ENCODE measurements at places on chromosomes 11 and 22. TPM values are rescaled to one million over a fixed set of nuclear protein-coding genes. Genes with fewer than 3 reads are reported as not detected.

SERPING1 gene
- not detected for total RNA-seq

RIBC2 gene
- total RNA-seq = 2.1 TPM

IGLL1 gene
- total RNA-seq = not detected

ACCS gene
- total RNA-seq = 4.8 TPM

DAGLA gene
- total RNA-seq = 1.7 TPM

CTNND1 gene
- 292 TPM for total RNA-seq

INTS4 gene
- 59.5 TPM for total RNA-seq

TMEM191C gene
- 0.07 TPM for total RNA-seq

CST6 gene
- total RNA-seq = 0.53 TPM

STT3A gene
- 321 TPM for total RNA-seq

OR5A1 gene
- not detected for total RNA-seq

MMP27 gene
- not detected for total RNA-seq

RASSF7 gene
- total RNA-seq = 10.7 TPM

MUC2 gene
- total RNA-seq = not detected

SPI1 gene
- not detected for total RNA-seq

RBMXL2 gene
- 0.40 TPM for total RNA-seq

TRIM6 gene
- total RNA-seq = 0.66 TPM

FXYD6 gene
- 0.53 TPM for total RNA-seq

JHY gene
- total RNA-seq = 4.3 TPM

GPR137 gene
- 9.1 TPM for total RNA-seq

SMTNL1 gene
- total RNA-seq = not detected

DDI1 gene
- total RNA-seq = not detected

CCDC15 gene
- total RNA-seq = 7.7 TPM

OR8A1 gene
- total RNA-seq = not detected

SPA17 gene
- total RNA-seq = 10.6 TPM

NRGN gene
- 8.2 TPM for total RNA-seq

KCTD17 gene
- total RNA-seq = 29.1 TPM

SNAP29 gene
- total RNA-seq = 14.2 TPM

FAM180B gene
- not detected for total RNA-seq

LMNTD2 gene
- total RNA-seq = 0.57 TPM

TMEM134 gene
- 19.4 TPM for total RNA-seq

TIMM10B gene
- 30.2 TPM for total RNA-seq

GDPD4 gene
- total RNA-seq = not detected

LDHAL6A gene
- not detected for total RNA-seq

FGF3 gene
- not detected for total RNA-seq

INCENP gene
- total RNA-seq = 88.5 TPM

TOMT gene
- not detected for total RNA-seq

CARD18 gene
- total RNA-seq = not detected

GRAMD1B gene
- 11.6 TPM for total RNA-seq

FBXO3 gene
- total RNA-seq = 45.3 TPM

TLCD5 gene
- 8.8 TPM for total RNA-seq

TEX12 gene
- 0.43 TPM for total RNA-seq

YPEL4 gene
- 0.07 TPM for total RNA-seq

MIAT gene
- total RNA-seq = 0.66 TPM

OR51S1 gene
- not detected for total RNA-seq

POU2AF2 gene
- total RNA-seq = not detected

MAPK8IP2 gene
- 0.13 TPM for total RNA-seq

SCUBE2 gene
- total RNA-seq = 0.50 TPM

STK33 gene
- 1.1 TPM for total RNA-seq

C11orf16 gene
- not detected for total RNA-seq

MAP4K2 gene
- total RNA-seq = 42.2 TPM

C11orf65 gene
- total RNA-seq = 0.14 TPM
